Activated T-helper 1 cell treated with anti-CD3 and anti-CD28 coated beads, Interleukin-2, amount 50 U/mL, for 16 hours (primary cell): ENCODE measurements at places on chromosomes 3 and 15.

DNA sequence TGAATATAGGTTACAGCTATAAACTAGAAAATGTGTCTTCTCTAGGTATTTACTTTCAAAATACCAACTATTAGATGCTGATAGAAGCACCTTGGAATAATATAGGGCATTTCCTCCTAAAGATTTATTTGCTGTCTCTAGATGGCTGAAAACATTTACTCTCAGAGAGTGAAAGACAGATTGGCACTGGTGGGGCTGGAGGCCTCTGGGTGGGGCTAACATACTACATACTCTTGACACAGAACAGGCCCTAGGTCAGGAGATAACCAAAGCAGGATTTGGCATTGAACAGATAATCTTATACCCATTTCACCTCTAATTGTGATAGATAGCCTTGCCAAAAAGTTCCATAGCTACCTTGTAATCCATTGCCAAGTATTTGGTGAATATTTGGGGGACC, 253.3 kb upstream of the TBC1D5 start:
- no peak for DNase-seq

- DNase-seq, result no peak
Measured at GRCh38 chr15:40940296-40940801, 11.2 kb downstream of the DLL4 start.

DNA sequence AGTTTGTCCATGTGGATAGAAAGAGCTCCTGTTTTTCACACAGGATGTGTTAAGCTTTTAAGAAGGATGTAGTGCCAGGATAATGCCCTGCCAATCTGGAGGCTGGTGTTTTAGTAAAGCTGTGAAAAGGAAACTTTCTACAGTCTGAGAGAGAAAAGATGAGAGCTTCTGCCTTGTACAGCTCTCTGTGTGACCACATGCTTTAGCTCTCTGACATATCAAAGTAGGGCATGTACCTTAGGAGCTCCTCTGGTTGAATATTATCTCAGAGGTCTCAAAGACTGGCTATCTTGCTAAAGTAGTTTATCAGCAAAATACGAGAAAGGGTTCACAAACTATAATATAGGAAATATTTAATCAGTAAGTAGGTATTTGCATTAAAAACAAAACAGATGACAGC, 30.4 kb downstream of the CDIN1 start:
- DNase-seq, result no peak

DNA sequence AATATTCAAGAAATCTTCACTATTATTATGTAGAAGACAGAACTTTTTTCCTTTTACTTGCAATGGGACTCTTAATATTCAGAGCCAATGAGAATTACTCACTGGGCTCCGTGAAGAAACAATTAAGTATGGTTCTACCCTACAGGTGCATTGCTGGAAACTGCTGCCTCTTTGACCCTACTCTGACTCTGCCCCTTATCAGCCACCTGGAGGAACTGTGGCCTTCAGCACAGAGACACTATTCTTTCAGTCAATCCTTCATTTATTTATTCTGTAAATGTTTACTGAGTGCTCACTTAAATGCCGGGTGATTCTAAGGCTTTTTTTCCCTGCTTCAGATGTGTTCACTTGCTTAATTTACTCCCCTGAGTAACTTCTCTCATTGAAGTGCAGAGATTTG, 163.2 kb downstream of the SYNPR start:
- no peak for DNase-seq

DNA sequence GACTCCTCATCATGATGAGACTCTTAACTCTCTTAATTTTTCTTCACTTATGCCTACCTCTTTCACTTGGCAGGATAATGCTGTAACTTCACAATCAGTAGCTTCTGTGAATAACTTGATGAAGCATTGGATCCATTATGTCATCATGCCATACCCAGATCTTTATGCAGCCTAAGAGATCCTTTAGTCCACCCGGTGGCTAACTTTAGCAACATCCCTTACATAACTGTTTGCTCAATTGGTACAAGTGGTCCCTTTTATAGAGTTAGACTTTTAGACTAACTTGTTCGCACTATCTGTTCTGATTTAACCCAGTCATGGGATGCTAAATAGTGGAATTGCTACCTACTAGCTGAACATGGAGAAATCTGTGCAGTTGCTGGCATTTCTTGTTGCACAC, 184.5 kb downstream of the USP13 start:
- DNase-seq, result no peak

- DNase-seq, result no peak
Measured at GRCh38 chr15:66161108-66161507, 92.4 kb downstream of the MEGF11 start.

DNA sequence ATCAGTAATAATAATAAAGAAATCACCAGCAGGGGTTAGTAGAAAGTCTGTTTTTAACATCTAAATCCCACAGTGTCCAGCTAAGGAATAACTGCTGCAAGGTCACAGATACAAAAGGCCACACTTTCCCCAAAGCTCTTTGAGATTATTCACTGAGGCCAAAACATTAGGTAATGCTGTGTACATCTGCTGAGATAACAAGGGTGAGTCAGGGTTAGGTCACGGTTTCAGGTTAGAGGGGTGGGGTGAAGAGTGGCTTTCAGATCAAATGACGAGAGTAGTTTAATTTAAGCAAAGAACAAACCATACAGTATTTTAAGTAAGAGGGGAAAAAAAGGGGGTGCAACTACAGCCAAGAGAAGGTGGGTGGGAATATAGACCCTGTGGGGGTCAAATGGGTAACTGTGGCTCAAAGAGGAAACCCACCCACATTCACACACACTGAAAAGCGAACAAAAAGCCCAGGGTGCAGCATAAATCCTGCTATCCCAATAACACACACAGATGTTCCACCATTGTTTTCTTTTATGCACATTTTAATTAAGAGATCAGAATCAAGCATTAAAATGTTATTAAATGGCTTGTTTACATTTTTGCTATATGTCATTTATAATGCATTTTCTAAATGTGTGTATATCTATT, 412.9 kb downstream of the TIGIT start:
- no peak for DNase-seq

DNA sequence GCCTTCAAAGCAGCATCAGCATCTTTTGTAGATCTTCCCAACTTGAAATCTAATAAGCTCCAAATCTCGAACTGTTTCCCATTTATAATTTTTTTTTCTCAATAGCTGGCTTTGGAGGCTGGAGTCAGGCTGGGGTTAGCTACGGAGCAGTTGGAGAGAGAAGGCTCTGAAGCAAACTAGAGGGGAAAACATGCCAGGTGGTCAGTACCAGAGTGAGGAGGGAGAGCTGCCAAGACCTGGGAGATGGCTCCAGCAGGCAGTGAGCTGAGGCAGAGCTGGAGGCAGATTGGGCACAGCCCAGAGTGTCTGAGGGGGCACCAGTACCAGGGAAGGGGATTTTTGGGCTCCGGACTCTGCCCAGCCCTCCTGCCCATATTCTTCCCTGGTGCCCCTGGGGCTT, 311.2 kb downstream of the RPLP1 start:
- DNase-seq, result no peak

GRCh38 chr3:88150371-88150770, 612 bp downstream of the C3orf38 start:
- DNase-seq, result no peak

DNA sequence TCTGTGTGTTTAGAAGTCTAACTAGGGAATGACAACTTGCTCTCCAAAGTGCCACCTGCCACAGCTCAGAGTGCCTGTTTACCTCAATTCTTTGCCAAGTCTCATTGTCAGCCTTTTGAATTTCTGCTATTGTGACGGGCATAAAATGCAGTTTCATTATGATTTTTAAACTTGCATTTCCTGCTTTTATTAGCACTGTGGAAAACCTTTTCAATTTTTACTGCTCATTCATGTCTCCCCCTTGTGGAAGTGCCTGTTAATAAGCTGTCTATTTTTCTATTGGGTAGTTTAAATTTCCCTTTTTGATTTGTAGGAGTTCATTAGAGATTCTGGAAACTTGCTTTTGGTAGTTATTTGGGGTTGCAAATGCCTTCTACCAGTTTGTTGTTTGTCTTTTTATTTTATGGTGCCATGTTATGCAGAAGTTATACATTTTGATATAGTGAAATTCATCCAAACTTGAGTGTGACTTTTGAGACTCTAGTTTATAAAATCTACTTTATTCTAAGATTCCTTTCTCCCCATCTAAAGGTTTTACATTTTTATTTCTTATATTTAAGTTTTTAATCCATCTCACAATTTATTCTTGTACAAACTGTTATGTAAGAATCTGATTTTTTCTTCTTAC, 53.9 kb upstream of the FRMD4B start:
- no peak for DNase-seq

DNA sequence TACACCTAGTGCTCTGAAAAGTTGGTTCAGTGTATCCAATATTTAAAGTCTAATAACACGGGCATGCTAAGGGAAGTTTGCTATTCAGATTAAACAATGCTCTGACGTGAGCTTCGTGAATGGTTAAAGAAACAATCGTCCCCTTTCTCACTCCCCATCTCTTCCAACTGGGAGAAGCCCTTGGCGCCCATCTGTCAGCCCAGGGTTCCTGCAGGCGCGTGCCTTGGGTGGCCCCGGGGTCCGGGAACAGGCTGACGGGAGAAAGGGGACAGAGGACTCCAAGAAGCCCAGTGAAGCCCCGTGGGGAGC, 413 bp downstream of the SEC22C start:
- DNase-seq, result no peak

DNA sequence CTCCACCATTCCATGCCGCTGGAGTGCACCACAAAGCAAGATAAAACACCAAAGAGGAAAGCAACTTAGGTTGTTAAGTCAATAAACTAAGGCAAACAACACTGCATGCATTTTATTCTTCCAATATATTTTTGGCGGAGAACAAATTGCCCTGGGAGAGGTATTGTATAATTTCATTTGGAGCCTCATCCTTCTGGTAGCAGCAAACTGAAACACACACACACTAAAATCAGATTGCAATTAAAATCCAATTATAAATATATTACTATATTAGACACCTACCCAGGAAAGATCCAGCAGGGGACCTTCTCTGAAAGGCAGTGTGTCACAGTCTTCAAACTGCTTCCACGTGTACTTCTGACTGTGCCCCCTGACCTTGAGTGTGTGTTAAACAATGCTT, 102.3 kb downstream of the RORA start:
- DNase-seq, result no peak

DNA sequence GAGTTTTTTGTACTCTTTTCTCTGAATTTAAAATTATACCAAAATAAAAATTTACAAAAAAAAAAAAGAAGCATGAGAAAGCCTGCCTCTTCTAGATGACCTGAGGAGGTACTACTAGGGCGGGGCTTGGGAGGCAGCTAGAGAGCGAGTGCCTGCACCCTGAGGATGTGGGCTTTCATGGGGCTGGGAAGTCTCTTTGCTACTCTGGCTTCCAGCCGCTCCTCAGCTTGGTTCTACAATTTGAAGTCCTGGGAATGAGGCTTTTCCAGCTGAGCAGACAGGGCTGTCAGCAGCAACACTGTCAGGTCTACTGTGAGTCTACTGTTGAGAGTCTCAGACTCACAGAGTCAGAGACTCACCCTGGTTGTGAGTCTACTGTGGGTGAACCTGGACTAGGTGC, 8.2 kb upstream of the PSTPIP1 start:
- DNase-seq, result no peak

- no peak for DNase-seq
Measured at GRCh38 chr3:12458901-12459300, 25.4 kb upstream of the TSEN2 start.

DNA sequence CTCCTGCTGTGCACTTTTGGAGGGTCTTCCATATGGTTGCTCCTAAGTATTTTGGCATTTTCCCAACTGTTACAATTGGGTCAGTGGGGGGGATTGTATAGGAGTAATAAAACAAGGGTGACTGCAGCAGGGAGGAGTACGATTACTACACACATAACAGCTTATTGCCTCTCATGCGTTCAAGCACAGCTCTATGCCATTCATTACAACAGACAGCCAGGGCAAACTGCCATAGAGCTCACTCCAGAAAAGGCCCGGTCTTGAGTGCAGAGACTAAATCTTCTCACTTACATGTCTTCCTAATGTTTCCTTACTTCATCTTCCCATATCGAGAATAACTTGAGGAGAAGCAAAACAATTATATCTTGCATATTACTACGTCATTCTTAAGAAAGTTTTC, 1.4 kb upstream of the CHMP2B start:
- DNase-seq, result no peak

GRCh38 chr3:150760431-150761200, 2.4 kb downstream of the SIAH2 start:
- DNase-seq, result no peak

DNA sequence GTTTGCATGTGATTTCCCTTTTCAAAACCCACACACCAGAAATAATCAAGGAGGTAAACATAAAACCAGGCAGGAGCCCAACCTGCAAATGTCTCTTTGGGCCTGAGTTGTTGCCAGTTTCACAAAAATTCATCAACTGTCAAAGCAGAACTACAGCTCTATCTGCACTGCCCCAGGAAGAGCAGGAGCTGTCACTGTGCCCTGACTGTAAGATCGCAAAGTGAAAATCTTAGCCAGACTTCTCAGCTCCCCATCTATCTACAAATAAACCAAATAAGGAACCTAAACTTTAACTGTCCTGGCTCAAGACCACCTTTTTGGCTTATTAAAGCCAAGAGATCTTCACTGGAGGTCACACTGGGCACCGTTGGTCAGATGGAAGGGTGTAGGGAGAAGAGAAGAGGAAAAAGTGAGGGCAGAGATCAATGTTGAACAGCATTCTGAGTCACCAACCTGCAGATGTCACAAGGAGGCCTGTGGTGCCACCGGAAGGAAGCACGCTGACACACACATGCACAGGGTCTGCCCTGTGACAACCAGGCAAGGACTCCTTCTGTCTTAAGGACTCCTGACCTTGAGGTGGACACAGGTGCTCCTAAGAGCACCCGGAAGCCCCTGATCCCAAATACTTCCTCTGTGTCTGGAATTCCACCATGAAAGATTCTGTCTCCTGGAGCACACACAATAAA, 58.7 kb downstream of the RPN1 start:
- DNase-seq, result no peak

- no peak for DNase-seq
Measured at GRCh38 chr3:10322352-10322710, 1.4 kb upstream of the SEC13 start.

GRCh38 chr3:188578576-188579363, 424.8 kb downstream of the LPP start:
- DNase-seq, result no peak

DNA sequence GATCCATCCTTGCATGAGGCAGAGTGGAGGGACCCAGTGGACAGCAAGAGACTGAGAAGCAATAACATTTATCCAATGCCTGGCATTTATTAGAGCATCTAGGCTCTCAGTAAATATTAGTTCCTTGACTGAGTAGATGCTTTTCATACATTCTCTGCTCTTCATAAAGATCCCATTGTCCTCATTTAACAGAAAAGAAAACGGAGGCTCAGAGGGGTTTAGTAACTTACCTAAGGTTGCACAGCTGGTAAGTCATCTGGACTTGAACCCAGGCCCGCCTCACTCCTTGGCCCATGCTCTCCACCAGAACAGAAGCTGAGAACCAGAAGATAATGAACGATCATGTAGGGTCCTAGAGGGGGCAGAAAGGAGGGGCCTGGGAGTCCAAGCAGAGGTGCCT, 52.2 kb upstream of the SEC22A start:
- DNase-seq, result no peak

GRCh38 chr3:10485380-10485779, 20.0 kb downstream of the ATP2B2 start:
- DNase-seq, result no peak

GRCh38 chr3:168249550-168250414, 154.1 kb upstream of the GOLIM4 start:
- DNase-seq, result no peak
